ENCODE measurements at places on chromosomes 11 and 22.
A peak's percentile ranks its signal among the peaks of the same experiment; 100 is the strongest.

DNA sequence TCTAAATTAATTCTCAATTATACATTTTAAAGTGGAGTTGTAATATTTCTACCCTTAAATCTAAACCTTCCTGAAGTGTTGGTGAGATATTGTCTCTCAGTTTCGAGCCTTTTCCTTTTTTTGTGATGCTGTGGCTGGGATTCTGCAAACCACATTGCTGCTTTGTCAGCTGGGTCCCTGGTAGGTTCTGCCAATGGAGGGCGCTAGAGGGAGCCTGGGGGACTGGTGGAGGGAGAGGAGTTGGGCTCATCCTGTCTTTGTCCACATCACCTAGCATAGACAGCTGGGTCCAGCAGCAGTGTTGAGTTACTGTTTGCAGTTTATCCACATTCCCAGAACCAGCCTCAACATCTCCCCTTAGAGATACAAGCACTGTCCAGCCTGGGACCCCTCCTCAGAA is 41.0 kb downstream of the TRAF6 start:
- DNase-seq: no peak

DNA sequence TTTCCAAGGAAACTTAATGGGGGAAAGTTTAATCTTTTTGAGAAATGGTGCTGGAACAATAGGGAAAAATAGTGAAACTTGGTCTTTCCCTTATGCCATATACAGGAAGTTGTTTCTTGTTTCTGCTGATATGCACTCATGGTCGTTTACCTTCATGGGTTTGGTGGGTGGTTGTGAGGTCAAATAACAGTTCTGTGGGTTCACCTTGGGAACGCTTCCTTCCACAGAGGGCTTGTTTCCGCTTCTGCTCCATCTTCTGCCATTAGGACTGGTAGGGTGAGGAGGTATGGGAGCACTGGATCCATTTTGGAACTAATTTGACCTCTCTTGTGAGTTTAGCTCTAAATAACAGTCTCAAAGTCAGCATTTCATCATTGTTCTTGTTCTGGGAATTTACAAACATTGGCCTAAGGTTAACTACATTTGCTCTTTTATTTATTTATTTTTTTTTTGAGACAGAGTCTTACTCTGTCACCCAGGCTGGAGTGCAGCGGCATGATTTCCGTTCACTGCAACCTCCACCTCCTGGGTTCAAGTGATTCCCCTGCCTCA is 17.6 kb upstream of the RELA start:
- no peak for DNase-seq

- DNase-seq: no peak
These were observed 6.7 kb downstream of the OR5AN1 start for GRCh38 chr11:59365232-59366018.

DNA sequence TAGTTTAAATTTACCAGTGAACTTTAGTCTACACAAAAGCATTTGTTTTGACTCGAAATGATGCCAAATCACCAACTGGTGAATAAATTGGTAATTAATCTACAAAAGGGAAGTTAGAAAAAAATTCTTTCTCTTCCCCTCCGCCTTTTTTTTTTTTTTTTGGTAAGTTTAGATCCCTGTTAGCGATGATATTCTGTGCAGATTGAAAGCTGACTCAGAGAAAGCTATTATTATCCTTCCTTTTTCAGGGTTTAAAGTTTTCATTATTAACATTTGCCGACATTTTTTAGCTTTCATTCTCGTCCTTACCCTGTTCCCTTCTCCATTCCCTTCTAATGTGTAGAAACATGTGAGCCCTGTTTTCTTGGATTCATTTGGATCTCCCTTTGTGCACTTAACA is 16.8 kb upstream of the NUP160 start:
- DNase-seq: no peak

DNA sequence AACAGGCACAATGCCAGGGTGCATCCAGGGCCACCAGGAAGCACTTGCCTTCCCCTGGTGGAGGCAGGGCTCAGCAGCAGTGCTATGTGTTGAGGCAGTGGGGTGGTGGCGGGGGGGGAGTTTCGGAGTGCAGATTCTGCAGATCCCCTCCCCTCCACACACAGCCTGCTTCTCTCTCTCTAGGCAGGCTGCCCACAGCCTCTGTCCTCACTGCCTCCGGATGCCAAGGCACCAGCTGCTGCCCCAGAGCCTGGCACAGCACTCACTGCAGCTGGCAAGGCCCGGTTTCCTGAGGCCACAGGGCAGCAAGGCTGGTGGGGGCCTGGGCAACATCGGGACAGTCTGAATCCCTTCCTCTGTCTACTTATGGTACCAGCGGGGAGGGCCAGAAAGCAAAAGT is 35.8 kb downstream of the NRXN2 start:
- no peak for DNase-seq

GRCh38 chr11:73295241-73295995 is 12.7 kb upstream of the ARHGEF17 start:
- DNase-seq: peak; percentile 45

DNA sequence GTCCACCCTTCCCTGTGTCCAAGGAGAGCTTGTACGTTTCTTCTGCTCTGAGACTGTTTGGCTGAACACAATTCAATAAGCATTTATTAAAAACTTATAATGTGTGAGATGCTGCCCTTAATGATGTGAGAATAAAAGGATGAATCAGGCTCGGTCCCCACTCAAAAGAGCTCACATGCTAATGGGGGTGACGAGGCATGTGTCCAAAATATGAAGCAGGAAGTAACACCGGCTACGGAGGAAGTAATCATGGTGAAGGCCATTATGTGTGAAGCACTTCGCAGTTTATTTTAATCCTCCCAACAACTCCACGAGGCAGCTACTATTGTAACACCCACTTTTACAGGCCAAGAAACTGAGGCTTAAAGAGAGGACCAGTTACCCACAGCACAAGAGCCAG is 3.4 kb upstream of the RASD2 start:
- DNase-seq: no peak

DNA sequence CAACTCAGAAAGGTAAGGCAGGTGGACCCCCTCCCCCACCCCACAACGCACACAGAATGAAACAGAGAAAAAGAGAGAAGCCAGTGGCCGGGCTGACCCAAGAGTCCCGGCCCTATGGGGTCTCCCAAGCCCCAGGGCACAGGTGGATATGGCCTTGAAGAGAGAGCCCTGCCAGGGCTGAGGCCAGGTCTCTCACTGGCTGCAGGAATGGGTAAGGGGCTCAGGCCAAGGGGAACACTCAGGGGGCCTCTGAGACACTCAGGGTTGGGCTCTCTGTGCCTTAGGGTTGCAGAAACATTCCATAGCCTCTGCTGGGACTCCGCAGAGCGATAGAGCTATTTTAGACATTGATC is 98.0 kb downstream of the PDE2A start:
- DNase-seq: no peak

DNA sequence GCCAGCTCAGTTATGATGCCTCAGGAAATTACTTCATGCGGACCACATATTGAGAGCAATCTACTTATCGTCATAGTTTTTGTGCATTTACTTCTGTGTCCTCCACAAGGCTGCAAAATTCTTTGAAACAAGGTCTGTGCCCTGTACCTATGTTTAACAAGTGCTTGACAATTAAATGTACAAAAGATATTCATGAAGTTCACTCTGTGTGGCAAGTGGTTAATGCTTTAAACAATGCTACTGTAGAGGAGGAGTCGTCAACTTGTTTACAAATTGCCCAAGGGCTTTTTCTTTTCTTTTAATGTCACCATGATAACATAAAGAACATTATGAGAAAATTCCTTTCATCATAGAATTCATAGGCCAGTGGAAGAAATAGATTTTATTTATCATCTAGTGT is 871.5 kb upstream of the CCDC90B start:
- DNase-seq: no peak

- DNase-seq: no peak
These were observed 392.3 kb downstream of the MN1 start for GRCh38 chr22:27409299-27409698.

GRCh38 chr11:7520981-7521487 is 7.2 kb downstream of the PPFIBP2 start:
- no peak for DNase-seq

- DNase-seq: no peak
These were observed 82.1 kb downstream of the HIPK3 start for GRCh38 chr11:33339247-33339646.

- no peak for DNase-seq
These were observed 3.8 kb downstream of the SLC7A4 start for GRCh38 chr22:21028277-21029251.

GRCh38 chr11:9895006-9895405 is 231.1 kb downstream of the SWAP70 start:
- no peak for DNase-seq

DNA sequence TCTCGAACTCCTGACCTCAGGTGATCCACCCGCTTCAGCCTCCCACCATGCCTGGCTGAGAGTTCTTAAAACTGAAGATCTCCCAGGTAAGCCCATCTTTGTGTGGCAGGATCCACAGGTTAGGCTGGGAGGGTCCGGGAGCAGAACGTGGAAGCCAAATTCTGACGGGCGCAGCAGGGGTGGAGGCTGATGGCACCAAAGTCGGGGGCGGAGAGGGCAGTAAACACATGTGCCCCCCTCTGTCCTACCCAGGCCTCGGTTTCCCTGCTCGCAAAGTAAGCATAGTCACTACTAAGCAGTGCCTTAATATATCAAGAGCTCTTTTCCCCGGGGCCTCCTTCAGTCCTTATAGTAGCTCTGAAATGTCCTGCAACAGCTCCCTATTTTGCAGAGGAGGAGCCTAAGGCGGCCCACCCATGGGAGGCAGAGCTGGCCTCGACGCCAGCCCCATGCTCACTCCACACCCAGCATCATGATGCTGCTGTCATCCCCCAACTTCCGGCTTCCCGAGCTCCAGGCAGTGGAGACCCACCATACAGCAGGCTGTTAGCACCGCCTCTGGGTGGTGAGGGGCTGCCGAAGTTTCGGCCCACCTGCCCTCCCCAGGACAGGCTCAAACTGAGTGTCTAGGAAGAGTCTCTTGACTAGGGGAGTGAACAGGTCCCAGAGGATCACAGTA is 230.0 kb downstream of the CTTN start:
- no peak for DNase-seq

DNA sequence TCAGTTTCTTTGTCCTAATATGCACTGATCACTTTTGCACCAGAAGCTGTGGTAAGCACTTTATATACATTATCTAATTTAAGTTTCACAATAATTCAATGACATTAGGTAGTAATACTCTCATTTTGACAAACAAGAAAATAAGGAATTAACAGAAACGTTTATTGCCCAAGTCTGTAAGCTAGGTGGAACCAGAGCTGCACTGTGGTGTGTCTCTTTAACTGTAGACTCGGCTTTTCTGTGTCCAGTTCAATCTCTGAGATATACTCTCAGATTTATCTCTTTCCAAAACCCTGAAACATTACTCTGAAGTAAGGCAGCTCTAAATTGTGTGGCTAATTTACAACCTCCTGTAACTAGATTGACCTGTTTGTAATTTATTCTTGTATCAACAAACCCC is 101.1 kb downstream of the MUC15 start:
- DNase-seq: no peak

- DNase-seq: no peak
These were observed 23.6 kb downstream of the APOL3 start for GRCh38 chr22:36136988-36137387.

DNA sequence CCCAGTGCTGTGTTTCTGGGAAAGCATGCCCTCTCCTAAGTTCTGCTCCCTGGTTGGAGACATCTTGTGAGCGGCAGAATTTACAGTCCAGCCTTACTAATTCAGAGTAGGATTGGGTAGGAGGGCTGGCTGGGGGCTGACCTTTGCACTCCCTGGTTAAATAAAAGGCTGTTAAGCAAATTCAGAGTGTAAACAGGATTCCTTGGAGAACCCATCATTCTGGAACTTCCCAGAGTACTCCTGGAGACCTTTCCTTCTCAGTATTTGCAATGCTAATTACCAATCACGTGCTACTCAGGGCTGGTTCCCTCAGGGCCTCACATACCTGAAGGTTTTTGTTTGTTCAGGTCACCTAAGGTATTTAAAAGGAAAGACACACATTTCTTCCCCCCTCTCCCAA is 340.2 kb downstream of the TBC1D22A start:
- DNase-seq: no peak

GRCh38 chr11:110908401-110909105 is 196.3 kb upstream of the ARHGAP20 start:
- no peak for DNase-seq

GRCh38 chr22:28129319-28129962 is 210.4 kb upstream of the PITPNB start:
- DNase-seq: no peak

DNA sequence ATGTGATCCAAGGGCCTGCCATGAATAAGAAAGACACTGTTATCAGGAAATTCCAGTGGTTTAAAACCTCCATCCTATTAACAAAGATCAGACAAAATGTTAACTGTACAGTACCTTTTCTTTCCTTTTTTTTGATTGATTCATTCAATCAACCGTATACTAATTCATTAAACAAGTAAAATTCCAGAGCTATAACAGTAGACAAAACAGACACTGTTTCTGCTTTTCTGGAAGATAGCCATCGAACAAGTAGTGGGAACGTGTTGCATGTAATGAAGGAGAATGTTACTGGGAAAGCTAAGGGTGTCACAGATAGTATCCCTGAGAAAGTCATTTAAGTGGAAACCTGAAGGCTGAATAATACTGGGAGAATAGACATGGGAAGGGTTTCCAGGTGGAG is 73.7 kb upstream of the ALKBH3 start:
- no peak for DNase-seq

GRCh38 chr11:111461460-111462235 is 50.5 kb downstream of the BTG4 start:
- no peak for DNase-seq

- DNase-seq: no peak
These were observed 37.9 kb downstream of the MAPK1 start for GRCh38 chr22:21829523-21829922.

GRCh38 chr11:77140231-77140851 is 12.3 kb downstream of the MYO7A start:
- no peak for DNase-seq

- DNase-seq: no peak
These were observed 29.7 kb downstream of the KIAA0930 start for GRCh38 chr22:45210991-45211390.
